ENCODE measurements at places on chromosomes 5 and 9.

GRCh38 chr9:88583901-88584596 is 49.1 kb downstream of the NXNL2 start:
- peak; percentile 55 for DNase-seq

GRCh38 chr5:173321886-173322285 is 6.3 kb downstream of the STC2 start:
- peak; percentile 64 for DNase-seq

GRCh38 chr5:113142186-113142585 is 165.6 kb downstream of the DCP2 start:
- no peak for DNase-seq

DNA sequence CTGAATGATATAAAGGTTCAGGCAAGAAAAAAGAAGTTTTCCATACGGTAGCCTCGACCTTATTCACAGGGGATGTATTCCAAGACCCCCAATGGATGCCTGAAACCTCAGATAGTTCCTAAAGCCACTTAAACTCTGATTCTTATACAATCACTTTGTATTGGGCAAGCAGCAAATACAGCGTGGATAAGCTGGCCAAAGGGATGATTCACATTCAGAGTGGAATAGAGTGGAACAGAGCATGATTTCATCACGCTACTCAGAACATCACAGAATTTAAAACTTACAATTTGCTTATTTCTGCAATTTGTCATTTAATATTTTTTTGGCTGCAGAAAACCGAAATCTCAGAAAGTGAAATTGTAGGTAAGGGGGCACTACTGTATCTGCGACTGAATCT is 40.5 kb upstream of the CDH18 start:
- DNase-seq, result peak; percentile 43

- DNase-seq, result peak; percentile 50
Measured at GRCh38 chr5:69368458-69369339, 621 bp downstream of the AK6 start.
